ENCODE measurements at places on chromosomes 5 and 9.

DNA sequence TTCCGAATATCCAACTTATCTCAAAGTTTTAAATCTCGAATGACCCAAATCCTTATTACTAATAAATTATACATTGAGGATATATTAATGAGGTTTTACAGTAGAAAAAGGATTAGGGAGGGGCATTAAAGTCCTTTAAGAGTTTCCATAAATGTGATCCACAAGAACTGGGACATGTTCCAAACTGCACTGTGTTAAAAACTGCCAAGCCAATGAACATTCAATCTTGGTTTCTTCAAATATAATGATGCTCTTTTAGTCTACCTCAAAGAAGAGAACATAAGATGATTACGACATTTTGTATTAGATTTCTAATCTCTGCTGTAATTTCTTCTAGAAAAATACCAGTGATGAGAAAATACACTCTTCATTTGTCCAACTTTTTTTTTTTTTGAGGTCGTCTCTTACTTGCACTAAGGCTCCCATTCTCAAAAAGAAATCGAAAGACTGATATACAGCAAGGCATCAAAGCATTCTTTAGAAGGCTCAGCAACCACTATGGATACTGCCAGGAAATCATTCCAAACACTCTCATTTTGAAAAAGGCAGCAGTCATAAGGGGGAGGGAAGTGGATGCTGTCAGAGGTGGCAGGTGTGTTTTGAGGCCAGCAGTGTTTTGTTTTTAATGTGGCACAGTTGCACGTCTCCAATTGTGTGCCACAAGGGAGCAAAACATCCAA, 1.7 kb downstream of the PTAR1 start:
- no peak for DNase-seq

GRCh38 chr5:57455511-57456455, 26.8 kb downstream of the ACTBL2 start:
- DNase-seq = no peak

- no peak for DNase-seq
Measured at GRCh38 chr9:25117791-25118190, 560.5 kb downstream of the TUSC1 start.

DNA sequence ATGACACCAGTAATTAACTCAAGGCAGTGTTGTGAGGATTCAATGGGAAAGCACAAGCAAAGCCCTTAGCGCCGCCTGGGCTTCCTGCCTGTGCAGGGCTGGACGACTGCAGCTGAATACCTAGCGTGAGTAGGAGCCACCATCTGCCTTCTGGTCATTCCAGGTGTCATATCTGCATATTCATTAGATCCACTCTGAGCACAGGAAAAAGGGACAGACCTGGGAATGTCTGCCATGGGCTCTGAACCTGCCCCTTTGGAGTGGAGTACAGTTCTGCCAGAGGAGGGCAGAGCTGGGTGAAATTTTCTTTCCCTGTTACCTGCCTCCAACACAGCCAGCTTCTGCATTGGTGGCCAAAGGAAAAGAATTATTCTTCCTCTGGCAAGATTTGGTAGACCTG, 298.8 kb downstream of the NSG2 start:
- no peak for DNase-seq

DNA sequence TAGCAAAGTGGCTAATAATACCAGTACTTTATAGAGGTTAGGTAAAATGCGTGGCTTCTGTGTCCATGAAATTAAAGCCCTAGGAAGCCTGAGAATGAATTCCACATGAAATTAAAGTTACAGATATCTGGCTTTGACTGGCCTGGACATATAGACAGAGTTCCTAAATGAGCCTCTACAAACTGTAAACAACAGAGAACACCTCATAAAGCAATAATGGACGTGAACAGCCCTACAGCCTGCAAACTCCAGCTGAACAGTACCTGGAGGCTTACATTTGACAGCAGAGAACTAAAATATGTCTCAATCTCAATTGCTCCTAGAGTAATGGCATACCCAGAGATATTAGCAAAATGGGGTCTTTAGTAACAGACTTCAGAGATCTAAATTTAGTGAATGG, 28.7 kb downstream of the GOLPH3 start:
- no peak for DNase-seq

DNA sequence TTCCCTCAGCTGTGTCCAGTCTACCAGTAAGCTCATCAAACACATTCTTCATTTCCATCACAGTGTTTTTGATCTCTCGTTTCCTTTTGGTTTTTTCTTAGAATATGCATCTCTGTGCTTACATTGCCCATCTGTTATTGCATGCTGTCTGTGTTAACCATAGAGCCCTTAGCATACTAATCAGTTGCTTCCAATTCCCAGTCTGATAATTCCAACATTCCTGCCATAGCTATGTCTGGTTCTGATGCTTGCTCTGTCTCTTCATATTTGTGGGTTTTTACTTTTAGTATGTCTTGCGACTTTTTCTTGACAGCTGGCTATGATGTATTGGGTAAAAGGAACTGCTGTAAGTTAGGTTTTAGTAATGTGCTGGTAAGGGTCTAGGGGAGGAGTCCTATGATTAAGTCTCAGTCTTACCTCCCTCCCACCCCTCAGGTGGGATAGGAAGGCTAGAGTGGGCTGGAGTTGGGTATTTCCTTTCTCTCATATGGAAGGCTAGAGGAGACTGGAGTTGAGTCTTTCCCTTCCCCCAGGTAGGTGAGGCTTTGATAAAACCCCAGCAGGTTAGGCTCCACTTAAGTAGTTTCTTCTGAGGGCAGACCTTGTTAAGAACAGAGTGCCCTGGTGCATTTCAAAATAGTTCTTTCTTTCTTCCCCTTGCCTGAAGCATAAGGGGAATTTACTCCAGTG, 99.1 kb upstream of the RASGRF2 start:
- DNase-seq = no peak

DNA sequence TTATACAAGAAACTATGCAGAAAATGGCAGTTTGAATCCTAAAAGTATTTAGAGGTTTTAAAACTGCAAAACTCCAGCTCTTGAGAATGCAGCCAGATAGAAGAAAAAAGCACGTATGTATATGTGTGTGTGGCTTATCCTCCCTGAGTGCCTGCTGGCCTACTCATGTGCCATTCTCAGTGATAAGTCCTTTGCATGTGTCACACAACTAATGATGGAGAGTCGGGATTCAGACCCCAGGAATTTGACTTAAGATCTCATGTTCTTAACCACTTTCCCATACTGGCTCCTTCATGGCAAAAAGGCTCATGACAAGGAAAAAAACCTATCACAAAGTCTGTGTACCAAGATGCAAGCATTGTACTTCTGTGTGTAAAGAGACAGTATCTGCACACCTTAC, 26.6 kb downstream of the SMARCA2 start:
- no peak for DNase-seq

GRCh38 chr5:181130832-181131496, at the start of gene OR2V1:
TSS of gene OR2V1 (minus strand) at chr5:181131169. CDS start at chr5:181125304, 5,865 bp downstream.
- DNase-seq = no peak

DNA sequence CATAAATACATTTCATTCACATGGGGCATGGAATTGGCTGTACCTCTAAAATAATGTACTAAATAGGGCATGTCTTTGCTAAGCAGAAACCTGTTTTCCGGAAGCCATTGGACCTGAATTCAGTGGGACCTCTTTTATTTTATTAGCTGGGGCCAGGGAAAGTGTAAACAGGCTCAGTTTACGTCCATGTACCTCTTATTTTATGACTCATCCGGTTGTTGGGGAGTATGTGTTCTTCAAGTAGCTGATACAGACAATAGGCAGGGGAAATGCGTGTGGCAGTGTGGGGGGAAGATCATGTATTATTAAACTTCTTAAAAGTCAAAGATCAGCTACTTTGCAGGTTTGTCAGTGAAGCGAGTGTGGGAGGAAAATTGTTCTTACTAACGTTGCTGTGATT, 1.4 kb upstream of the GDNF start:
- no peak for DNase-seq

GRCh38 chr5:134794819-134795218, 36.2 kb downstream of the DDX46 start:
- DNase-seq = no peak

DNA sequence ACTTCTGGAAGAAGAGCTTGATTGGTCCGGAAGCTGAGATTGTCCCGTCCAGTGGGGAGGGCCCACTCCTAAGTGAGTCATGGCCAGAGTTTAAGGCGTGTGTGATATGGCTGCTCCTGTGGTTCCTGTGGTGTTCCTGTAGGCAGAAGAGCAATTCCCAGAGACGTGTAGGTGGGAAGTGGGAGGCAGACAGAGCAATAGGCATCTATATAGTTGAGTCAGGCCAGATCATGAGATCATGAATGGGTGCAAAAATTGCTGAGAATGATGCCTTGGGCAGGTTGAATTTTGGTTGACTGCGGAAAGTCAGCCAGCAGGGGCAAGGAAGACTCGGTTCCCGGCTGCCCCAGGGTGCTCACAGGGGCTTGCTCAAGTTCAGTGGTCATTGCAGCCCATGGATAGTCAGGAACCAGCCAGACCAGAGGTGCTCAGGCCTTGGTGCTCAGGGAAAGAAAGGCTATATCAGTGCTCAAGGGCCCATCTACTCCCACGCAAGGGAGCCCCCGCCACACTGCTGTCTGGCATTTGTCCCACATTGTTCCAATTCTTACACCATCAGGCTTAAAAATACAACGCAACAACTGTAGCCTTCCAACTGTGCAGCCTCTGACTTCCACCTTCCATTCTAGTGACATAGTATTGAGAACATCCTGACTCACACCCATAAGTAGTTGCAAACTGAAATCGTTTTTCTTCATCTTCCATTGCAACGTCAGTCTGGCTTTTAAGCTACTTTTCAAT, 21.0 kb upstream of the GSN start:
- no peak for DNase-seq

- DNase-seq = no peak
Measured at GRCh38 chr9:82923912-82924605, 138.9 kb downstream of the RASEF start.

- no peak for DNase-seq
Measured at GRCh38 chr5:109691996-109692395, 2.3 kb downstream of the MAN2A1 start.

DNA sequence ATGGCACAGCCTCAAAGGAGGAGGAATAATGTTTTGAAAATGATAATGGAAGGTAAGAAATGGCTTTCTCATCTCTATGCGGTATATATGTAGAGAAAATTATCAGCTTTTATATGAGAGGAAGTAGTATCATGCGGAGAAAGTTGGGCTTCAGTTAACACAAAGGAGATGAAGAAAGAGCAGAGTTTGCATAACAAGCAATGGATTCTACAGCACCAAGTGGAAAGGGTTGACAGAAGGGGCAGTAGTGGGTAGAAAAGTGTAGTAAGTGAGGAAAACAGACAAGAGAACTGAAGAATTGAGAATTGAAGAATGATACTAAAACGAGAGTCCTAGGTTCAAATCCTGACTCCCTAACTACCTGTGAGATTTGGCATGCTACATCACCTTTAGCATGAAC, 51.0 kb downstream of the GNG10 start:
- DNase-seq = no peak

- DNase-seq = no peak
Measured at GRCh38 chr5:147508711-147509040, 1.2 kb downstream of the DPYSL3 start.

DNA sequence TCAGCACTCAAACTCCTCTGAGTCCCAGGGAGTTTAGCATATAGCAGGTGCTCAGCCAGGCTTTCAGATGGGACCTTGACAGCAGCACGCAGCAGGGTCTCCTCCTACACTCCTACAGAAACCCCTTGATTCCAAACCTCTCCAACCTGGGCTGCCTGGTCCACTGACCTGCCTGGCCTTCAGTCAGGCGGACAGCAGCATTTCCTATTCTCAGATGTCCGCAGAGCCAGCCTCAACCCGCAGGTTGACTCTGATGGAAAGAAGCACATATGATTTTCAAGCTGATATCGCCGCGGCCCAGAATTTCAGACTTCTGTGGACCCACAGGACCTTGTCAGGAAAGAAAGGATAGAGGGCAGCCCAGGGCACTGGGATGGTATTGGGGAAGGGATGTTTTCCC, 5.3 kb upstream of the SLC25A48 start:
- no peak for DNase-seq

GRCh38 chr5:127506616-127507015, 10.8 kb upstream of the PRRC1 start:
- no peak for DNase-seq

DNA sequence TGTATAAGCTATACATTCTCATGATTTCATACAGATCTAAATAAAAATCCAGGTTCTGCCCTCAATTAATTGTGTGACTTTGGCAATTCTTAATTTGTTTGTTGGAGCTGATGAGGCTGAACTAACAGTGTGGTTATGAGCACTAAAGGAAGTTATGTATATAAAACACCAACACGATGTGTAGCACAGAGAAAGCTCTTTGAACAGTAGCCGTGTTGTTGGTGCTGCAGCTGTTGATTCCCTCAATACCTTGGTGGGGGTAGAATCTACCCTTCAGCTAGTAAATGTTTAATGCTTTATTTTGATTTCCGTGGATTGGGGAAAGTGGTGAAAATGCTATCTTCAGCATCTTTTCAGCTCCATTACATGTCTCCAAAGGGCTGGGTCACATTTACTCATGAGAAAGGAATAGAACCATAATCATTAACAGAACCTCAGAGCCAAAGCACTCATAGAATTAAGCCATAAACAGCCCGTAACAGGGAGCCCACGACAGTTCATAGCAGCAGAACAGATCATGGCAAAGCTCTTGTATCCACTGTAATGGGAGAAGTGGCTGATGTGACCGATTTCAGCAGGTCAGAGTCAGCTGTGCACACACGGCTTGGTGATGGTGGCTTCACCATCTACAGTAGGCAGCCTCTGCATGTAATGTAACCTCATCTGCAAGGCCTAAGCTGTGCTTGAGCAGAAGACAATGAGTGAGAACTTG, 332.7 kb downstream of the DIRAS2 start:
- DNase-seq = no peak

DNA sequence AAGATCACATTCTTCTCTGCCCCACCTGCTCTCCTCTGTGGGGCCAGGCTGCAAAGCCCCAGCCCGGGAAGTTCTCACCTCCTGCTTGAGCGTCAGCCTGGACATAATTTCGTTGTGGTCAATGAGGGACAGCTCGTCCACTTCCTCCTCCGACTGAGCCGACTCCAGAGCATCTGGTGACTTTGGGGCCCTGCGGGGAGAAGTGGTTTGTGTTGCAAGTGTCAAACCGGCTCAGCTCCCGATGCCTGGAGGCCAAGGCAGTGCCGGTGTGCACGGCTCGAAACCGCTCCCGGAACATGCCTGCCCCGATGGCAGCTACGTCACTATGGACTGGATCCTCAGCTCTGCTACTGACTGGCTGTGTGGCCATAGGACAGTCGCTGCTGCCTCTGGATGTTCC, 52.8 kb downstream of the PRRT1B start:
- DNase-seq = no peak

DNA sequence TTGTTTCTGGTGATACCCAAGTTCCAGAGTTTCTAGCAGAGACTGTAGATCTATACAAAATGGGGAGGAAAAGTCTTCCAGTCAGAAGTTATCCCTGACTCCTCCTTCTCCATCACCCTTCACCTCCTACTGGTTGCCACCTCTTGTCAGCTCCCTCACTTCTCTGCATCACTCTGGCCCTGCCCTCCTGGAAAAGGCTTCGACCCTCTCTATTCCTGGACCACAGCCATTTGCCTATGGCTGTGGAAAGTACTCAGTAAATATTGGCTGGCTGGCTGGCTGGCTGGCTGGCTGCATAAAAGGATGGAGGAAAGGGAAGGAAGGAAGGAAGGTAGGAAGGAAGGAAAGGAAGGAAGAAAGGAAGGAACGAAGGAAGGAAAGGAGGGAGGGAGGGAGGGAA, 32.7 kb upstream of the ABCA1 start:
- DNase-seq = no peak
